ENCODE measurements at places on chromosomes 6 and 20. TPM values are rescaled to one million over a fixed set of nuclear protein-coding genes. Genes with fewer than 3 reads are reported as not detected.

The SMOC2 gene
- total RNA-seq, result not detected

The PKHD1 gene
- not detected for total RNA-seq

The TREML1 gene
- total RNA-seq, result not detected

The PTPRK gene
- total RNA-seq, result 14.5 TPM

The SAPCD1 gene
- 5.9 TPM for total RNA-seq

The DYNLT2 gene
- 0.81 TPM for total RNA-seq

The C20orf144 gene
- 0.19 TPM for total RNA-seq

The PDE10A gene
- 27.5 TPM for total RNA-seq
